Cerebellar cortex (tissue), 1 donor: ENCODE measurements at places on chromosomes 11 and 22.

DNA sequence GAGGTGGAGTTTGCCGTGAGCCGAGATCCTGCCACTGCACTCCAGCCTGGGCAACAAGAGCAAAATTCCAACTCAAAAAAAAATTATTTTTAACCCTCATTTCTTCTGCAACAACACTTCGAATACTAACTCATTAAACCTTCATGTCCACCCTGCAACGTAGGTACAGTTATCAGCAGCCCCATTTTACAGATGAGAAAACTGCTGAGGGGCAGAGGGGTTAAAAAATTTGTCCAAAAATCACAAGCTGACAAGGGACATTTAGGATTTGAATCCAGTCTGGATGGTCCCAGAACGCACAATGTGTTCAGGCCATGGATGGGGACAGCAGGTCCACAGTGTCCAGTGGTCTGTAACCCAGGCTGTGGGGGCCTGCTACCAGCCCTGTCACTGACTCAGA is 29.0 kb downstream of the RHOD start:
- DNase-seq = no peak

DNA sequence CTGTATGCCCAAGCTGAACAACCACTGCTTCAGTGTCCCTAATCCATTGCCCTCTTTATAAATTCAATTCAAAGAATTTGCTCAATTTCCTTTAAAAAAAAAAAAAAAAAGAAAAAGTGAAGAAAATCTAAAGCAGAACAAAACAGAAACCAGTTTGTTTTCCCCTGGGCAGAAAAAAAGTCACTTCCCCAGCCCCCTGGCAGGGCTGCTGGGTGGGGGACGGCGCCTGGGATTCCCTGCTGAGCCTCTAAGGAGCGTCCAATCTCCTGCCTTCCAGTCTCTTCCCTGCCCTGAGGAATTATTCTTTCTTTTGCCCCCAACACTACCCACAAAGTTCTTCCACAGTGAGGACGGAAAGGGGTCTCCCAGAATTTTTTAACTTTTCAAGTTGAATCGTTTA is 23.9 kb downstream of the DKK3 start:
- no peak for DNase-seq

- DNase-seq = no peak
These were observed 12.6 kb downstream of the CCDC83 start for GRCh38 chr11:85867751-85868150.

DNA sequence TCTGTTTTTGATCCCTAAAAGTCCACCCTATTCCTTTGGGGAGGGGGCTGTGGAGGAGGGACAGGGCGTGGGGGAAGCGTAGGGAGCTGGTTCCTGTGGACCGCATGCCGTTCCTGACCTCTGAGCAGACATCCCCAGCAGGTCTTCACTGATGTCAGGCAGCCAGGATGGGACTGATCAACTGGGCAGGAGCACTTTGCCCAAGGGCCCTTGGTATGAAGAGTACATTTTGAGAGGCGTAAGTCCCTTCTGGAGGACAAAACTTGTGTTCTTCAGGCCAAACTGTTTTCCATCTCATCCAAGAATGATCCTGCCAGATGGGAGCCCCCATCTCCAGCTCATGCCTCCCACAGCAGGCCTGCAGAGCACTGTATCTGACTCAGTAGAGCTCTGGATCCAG is 80.9 kb upstream of the NARS2 start:
- no peak for DNase-seq

DNA sequence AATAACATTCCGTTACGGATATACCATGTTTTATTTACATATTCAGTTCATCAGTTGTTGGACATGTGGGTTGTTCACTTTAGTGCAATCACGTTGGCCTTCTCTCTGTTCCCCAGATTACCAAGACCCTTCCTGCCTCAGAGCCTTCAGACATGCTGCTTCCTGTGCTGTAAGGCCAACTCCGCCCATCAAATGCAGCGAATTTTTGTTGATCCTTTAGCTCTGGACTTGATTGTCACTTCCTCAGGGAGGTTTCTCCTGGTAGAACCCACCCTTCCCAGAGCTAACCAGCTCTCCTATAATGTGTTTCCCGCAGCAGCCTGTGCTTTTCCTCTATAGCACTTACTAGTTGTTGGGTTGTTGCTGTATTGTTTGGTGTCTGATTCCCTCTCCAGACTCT is 39.4 kb downstream of the SWAP70 start:
- no peak for DNase-seq

- DNase-seq = no peak
These were observed 119.0 kb downstream of the LDLRAD3 start for GRCh38 chr11:36062796-36063365.

DNA sequence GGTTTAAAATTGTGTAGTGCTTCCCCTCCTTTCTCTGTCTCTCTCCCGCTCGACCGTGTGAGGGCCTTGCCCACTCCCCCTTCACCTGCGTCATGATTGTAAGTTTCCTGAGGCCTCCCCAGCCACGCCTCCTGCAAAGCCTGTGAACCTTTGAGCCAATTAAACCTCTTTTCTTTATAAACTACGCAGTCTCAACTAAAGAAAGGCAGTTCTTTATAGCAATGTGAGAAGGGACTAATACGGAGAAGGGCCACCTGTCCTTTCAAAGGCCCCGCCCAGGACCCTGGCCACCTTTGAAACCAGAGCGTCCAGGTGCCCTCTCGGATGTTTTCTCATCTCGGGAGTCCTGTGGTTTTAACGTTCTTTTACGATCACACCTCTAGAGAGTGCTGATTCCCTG is 741.5 kb downstream of the BRD1 start:
- no peak for DNase-seq

GRCh38 chr11:88435415-88435814 is 97.9 kb upstream of the CTSC start:
- no peak for DNase-seq

DNA sequence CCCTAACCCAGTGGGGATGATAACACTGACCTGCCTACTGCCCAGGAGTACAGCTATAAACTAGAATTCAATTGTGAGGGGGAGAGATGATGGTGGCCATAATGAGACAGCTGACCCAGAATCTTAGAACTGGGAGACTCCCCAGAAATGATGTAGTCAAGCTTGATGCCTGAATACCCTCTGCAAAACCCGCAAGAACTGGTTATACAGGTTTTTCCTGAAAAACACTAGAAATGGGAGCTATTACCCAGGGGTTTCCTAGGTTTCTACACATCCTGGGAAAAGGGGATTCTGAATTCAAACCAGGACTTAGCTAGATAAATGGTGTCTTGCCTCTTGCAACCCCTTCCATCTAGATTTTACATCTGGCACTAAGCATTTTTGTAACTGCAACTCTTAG is 113.8 kb upstream of the NARS2 start:
- no peak for DNase-seq

DNA sequence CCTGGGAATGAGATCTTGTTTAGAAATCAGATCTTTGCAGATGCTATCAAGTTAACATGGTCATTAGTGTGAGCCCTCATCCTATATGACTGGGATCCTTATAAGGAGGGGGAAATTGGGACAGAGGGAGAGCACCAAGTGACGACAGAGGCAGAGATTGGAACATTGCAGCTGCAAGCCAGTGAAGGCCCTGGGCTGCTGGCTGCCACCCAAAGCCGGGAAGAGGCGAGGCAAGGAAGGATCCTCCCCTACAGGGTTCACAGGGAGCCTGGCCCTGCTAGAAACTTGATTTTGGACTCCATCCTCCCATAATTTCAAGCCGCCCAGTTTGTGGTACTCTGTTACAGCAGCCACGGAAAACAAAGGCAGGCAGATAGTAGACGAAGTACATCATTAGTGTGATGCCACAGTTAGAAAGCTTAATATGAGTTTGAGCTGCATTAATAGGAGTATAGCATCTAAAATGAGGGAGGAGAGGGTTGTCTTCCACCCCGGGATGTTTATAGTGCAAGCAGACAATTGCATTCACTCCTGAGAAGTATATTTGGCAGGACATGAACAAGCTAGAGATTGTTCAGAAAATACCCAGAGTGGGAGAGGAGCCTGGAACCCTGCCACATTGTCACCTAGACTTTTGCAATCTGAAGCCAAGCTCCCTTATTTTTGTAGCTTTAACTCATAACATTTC is 56.8 kb upstream of the CLMP start:
- peak; percentile 63 for DNase-seq

GRCh38 chr11:98411777-98412176 is 609.0 kb upstream of the CNTN5 start:
- no peak for DNase-seq

DNA sequence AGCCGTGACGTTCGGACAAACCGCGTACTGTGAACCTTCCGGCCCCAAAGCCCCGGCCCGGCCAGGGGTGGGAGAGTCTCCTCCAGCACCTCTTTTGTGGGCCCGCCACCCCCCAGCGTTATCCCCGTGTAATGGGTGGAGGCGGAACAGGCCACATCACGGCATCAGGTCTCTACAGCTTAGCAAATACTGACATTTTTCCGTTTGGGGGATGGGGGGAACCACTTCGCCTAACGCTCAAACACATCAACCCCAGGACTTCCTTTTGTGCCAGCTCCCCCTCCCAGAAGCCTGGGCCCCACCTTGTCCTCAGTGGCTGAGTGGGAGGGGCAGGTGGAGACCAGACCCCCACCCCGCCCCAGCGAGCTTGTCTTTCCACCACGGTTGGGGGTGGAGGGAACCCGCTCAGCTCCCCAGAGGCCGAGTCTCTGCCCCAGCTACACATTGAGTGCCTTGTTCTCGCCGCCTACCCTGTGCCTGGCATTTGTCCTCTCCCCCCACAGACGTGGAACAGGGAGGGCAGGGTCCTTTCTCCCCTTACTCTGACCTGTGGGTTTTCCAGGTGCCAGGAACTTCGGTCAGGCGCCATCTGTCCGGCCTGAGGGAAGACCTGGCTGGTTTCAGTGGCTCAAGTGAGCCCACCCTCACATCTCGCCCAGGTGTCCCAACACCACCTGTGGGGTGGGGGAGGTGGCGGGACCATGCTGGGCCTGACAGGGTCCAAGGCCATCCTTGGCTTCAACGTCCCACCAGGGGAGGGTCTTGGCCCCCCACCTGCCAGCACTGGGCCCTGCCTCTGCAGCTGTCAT is 29.6 kb downstream of the SBF1 start:
- DNase-seq = no peak

DNA sequence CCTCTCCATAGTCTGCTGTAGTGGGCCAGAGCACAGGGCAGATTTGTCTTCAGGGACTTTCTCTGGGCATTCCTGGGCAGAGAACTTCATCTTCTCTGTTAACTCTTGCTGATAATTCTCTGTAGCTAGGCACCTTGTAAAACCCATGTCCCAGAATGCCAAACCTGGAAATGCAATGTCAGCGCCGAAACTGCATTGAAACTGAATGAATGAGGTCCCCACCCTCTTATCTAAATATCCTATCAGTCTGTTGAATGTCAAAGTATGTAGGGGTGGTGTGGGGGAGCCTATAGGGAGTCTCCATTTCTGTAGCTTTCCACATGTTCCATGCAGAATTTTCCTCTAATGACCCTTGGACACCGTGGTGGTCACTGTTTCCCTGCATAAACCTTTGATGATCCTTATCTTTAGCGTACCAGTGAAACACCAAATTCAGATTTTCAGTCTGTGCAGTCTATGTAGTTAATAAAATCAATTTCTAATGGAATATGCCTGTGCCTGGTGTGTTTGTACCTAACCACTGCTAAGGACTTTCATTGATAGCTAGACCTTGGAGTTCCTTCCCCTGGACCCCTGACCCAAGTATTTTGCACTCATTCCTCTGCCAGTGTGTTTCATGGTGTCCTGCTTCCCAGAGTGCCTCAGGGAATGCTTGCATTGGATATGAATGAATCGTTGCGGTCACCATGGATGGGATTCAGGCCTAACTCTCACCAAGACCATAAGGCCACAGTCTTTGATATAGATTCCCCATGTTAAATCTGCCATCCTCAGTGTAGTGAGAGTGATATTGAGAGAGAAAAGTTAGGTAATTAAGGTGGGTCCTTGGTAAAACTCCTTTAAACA is 2.5 kb upstream of the CABIN1 start:
- DNase-seq = no peak

DNA sequence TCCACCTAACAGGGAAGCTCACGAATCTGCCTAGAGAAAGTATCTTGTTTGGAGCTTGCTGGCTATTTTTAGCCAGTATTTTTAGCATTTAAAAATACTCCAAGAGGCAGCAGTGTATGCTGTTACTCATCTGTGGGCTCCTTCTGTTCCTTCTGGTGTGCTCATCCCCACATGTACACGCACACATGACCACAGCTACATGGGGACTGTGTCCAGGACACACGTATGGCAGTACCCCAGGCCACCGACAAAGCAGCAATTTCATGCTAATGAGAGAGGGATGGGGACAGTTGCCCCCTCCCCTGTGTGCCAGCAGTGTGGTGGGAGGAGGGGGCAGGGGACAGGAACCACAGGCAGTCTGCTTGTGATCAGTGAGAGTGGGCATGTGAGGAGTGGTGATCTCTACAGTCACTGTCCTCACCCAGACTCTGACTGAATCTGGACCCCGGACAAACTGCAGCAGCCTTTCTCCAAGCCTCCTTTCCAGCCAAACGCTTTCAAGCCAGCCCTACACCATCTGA is 16.4 kb downstream of the USP2 start:
- DNase-seq = no peak

- peak; percentile 16 for DNase-seq
These were observed 16.0 kb downstream of the ZNRF3 start for GRCh38 chr22:28899199-28899853.

DNA sequence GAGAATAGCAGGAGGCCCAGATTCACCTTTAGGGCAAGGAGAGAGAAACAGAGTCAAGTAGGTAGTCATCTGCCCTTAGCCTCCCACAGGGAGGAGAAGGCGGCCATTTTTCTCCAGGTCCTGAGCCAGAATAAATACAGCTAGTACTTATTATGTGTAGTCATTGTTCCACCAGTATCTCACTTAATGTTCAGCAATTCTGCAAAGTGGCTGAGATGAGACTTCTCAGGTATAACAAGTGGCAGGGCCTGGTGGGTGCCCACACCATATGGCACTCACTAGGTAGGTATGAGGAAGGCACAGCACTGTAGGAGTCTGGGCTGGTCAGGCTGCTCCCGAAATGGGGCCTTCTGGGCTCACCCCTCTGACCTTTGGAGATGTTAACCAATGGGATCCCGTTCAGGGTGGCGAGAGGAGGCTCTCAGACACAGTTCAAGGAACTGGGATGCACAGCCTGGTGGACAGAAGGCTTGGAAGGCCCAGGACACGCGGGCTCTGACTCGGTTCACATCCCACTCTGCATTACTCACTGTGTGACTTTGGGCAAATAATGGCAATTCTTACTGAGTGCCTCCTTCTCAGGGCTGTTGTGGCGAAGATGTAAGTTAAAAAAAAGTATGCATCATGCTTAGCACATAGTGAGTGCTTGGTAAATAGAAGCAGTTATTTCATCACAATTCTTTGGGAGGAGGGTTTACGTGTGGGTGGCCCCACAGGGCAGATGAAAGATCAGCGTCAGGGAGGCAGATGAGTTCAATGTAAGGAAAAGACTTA is 25.1 kb downstream of the RTN4RL2 start:
- DNase-seq = no peak

- DNase-seq = peak; percentile 13
These were observed 839.9 kb upstream of the TENM4 start for GRCh38 chr11:80280737-80281136.

GRCh38 chr11:34827228-34827627 is 89.0 kb downstream of the APIP start:
- no peak for DNase-seq

DNA sequence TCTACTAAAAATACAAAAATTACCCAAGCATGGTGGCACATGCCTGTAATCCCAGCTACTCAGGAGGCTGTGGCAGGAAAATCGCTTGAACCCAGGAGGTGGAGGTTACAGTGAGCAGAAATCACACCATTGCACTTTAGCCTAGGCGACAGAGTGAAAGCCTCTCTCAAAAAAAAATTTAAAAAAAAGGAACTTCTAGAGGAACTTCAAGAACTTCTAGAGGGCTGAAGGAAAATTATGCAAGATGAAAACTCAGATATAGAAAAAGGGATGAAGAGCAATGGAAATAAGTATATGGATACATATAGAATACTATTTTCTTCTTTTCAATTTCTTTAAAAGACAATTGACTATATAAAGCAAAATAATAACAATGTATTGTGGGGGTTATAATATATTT is 51.2 kb upstream of the PRR5 start:
- DNase-seq = no peak
